GM18507 (cell line): ENCODE measurements at places on chromosomes 3 and 15.

DNA sequence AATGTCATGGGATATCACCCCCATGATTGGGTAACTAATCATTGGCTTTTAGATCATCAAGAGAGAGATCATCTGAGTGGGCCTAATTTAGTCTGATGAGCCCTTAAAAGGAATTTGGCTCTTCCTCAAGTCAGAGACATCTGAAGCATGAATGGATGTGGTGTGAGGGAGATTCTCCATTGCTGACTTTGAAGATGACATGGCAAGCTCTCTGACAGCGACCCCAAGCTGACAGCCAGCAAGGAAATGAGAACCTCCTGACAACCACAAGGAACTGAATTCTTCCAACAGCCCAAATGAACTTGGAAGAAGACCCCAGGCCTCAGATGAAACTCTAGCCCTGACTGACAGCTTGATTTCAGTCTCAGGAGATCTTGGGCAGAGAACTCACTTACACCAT, 108.4 kb upstream of the SPATA12 start:
- DNase-seq = no peak

DNA sequence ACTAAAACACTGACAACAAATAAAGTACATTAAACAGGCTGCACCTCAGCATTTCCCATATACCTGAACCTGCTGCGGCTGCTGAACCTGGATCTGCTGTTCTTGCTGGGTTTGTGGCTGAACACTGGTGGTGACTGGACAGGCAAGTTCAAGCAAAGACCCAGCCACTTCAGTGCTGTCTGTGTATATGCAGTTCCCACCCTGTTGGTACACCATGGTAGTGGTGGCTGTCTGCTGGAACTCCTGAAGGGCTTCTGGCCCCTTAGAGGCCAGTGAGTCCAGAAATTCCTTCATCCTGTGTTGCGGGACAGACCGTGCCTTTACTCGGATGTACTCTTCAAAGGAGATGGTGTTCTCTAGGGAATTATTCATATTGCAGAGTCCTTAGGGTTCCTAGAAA, 17.2 kb downstream of the QRICH1 start:
- DNase-seq = no peak

DNA sequence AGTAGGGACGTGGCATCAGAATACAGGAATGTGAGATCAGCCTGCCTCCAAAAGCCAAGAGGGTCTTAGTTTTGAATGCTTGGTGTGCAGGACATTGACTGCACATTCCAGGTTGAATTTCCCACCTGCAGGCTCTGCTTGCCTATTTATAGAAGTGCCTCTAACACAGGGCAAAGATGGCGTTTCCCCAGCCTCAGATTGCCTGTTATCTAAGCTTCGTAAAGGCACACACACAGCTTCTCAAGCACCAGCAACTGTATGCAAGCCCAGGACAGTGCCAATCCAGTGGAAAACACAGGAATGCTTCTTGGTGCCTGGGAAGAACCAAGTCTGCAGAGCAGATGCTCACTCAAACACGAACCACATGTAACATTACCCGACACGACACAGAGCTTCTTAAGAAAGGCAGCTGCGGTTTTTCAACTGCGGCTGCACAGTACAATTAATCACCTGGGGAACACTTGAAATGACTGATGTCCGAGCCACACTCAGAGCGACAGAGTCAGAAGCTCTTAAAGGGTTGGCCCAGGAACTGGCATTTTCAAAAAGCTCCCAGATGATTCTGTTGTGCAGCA, 90.0 kb upstream of the ANKRD34C start:
- DNase-seq = no peak

GRCh38 chr3:173217127-173217526, 76.1 kb upstream of the SPATA16 start:
- no peak for DNase-seq

GRCh38 chr3:39196034-39196433, 3.6 kb upstream of the XIRP1 start:
- DNase-seq = no peak

- no peak for DNase-seq
Observed at GRCh38 chr3:82100378-82100777, 338.9 kb upstream of the GBE1 start.

GRCh38 chr3:38717355-38718240, 68.1 kb upstream of the SCN5A start:
- DNase-seq = no peak

DNA sequence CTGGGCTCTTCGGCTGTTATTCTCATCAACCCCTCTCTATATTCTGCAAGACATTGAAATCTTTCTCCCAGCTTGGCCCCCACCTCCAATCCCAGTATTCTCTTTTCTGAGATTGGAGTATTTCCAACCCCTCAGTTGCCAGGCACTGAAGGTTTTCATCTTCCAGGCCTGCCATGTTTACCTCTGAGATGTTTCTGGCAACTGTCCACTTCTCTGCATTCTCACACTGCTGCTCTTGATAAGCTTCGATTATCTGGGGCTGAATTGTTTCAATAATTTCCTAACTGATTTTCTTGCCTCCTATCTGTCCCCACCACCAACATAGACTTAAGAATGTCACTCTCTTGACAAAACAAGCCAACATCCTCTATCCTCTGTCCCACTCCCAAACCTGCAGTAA, 1.4 kb upstream of the GPR156 start:
- DNase-seq = no peak

DNA sequence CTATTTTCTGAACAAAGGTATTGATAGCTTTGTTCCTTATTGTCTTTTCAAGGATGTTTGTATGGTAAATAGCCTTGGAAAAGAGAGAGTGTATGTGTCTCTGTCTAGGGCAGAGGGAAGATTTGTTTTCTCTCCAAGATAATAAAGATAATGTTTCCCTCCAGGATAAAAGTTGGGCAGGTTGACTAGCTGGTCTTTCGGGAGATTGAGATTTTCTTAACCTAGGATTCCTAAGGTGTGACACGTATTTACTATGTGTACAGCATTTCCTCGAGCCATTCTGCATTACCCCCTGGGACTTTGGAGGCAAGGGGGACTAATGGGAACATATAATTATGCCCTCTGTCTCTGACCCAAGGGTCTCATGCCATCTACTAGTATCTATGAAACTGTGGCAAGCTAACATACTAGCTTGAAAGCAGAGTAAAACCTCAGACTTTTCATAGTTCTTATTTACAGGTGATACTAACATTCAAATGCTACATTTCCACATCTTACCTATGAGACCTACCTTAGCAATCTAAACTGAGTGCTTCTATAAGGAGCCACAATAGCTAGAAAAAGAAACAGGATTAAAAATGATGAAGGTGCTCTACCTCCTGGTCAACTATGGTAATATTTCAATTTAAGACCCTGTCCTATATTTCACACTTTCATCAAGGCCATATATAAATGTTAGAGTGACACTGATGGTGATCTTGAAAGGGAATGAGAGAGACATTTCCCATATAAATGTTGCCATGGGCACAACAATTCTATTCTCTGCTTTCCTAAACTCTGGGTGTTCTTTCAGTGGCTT, 252.9 kb upstream of the CBLB start:
- DNase-seq = no peak

- DNase-seq = no peak
Observed at GRCh38 chr3:51379301-51379700, 5.8 kb upstream of the MANF start.
